ENCODE measurements at places on chromosomes 6 and 20.

GRCh38 chr6:159008656-159009288, 8.8 kb upstream of the RSPH3 start:
- DNase-seq: no peak

- no peak for DNase-seq
These were observed 71.7 kb upstream of the GTSF1L start for GRCh38 chr20:43798291-43799149.

DNA sequence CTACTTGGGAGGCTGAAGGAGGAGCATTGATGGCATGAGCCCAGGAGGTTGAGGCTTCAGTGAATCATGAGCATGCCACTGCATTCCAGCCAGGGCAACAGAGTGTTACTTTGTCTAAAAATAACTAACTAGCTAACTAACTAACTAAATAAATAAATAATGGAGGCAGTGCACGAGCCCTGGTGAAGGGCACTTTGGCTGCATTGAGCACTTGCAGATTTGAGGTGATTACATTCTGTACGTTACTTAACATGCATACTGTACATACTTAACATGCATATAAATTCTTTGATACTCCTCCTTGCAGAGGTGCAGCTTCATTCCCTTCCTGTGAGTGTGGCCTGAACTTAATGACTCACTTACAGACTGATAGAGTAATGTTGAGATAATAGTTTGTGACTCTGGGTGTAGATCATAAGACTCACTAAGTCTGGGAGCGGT, 10.7 kb downstream of the HLA-A start:
- no peak for DNase-seq

GRCh38 chr6:11798538-11798937, 19.9 kb upstream of the ADTRP start:
- DNase-seq: no peak

- no peak for DNase-seq
These were observed 104.9 kb downstream of the TCP11 start for GRCh38 chr6:35036059-35036827.

- peak; percentile 91 for DNase-seq
These were observed 648.5 kb downstream of the TFAP2A start for GRCh38 chr6:9766240-9766915.

- no peak for DNase-seq
These were observed 22.3 kb upstream of the RSPO3 start for GRCh38 chr6:127096167-127096566.

DNA sequence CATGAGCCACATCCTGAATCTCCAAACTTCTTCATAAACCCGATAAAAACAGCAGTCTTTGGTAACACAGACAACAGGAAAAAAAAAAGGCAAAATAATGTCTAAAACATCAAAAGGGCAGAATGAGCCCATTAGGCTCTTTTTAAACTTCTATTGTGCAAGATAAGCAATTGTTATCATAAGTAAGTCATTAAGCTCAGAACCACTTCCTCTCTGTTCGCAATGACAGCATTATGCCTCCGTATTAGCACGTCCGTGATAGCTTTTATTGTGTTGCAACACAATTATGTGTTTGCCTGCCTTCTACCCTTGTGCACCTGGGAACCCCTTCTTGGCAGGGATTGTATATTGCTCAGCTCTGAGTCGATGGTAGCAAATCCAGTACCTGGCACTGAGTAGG, 147.1 kb downstream of the LRFN2 start:
- no peak for DNase-seq

DNA sequence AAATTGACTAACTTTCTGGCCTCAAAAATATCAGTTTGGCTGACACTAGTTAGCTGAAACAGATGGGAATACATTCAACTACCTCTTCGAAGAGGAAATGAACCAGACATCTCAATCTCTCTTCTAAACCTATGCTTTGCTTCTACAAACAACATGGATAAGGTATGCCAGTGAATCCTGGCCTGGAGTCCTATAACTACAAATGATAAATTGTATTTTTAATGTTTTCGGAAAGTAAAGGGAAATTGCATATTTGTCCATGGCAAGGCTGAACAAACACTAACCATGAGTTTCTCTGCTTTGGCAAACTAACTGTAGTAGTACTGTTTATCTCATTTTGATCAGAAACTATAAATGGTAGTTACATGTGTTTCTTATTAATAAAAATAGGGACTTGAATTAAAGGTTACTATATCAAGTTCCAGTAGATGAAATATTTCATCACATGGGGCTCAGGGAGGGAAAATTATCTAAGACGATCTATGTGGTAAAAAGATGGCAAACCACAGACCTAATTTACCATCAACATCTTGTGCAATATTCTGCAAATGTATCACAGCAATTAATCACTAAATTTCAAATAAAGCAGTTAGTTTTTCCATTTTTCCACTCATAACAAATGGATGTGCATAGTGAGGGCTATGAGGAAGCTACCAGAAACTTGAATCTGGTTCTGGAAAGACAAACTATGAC, 76.8 kb downstream of the COL12A1 start:
- DNase-seq: no peak

- no peak for DNase-seq
These were observed 77.3 kb upstream of the TMEM244 start for GRCh38 chr6:129938249-129939020.

GRCh38 chr6:137866200-137866913, 702 bp upstream of the TNFAIP3 start:
- DNase-seq: no peak

DNA sequence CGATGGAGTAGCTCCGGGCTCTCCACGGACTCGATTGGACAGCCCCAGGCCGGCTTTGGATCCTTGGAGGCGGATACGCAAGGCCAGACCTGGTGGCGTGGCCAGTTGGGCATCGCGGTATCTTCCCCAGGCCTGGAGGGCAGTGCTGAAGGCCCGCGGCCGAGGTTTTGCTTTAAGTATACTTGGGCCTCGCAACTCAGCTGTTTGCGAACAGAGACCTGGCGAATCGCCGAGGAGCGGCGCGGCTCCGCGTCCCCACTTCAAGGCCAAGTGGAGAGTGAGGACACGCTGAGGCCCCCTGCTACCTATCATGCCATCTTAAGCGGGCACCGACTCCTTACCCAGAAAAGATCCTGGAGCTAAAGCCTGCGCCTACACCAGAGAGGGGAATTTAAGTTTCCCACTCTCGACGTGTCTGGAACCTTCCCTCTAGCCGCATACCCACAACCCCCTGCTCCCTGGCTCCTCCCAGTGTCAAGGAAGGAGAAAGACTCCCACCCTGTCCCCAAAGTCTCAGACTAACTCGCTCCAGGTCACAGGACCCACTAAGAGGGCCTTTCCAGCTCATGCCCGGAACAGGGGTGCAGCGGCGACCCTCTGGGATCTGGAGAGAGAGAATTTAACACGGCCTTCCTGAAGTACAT, 4.1 kb downstream of the LINC00237 start:
- no peak for DNase-seq

DNA sequence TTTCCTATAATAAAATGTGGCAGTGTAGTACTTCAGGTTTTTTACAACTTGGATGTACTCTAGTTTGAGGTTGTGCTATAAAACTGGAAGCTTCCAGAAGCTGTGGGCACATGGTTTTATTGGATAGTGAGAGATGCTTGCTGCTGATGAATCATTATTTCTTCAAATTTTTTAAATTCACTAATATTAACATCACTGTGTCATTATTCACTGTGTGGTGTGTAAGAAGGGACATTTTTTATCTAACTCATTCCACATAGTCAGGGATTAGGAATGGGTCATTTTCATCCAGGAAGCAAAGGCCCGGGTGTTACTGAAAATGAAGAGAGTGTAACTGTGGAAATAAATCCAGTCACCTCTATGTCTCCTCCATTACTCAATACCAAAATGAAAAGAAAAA, 421.0 kb downstream of the TENT5A start:
- no peak for DNase-seq

DNA sequence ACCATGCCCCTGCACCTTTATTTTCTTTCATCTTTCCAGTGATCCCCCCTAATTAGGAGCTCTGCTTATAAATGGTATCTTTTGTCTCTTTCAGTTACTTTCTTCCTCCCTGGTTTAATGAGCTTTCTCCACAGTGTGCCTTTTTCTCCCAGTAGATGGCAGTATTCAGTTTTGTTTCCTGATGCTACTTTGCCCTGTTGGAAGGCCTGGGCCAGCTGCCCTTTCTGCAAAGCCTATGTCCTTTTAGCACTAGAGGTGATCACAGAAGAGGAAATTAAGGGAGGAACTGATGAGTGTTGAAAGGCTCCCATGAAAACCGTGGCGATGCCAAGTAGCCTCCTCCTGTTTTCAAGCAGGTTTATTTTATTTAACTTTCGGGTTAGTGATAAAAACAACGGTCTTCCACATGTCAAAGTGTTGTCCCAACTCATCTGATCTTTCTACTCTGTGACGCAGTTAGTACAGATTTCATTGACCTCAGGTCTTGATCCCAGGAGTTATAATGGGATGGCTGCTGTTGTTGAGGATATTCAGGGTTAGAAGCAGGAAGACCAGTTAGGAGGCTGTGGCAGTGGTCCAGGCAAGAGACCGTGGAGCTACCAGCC, 184.2 kb upstream of the BMP2 start:
- peak; percentile 50 for DNase-seq

DNA sequence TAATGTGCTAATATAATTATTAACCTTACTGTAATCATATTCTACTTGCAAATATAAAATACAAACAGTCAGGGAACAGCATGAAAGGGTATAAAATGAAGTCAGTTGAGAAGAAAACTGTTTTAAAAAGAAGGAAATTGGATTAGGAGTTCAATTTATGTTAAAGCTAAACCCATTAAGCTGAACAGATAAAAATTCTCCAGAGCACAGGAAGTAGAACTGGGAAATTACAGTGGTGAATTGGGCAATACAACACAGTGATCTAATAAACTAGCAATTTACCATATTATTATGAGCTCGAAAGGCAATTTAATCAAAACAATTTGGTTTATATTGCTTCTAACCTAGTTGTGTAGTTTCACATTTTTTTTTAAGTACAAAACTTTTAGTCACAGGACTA, 407.4 kb upstream of the RGS17 start:
- DNase-seq: no peak

GRCh38 chr6:99609905-99610489, 3.4 kb downstream of the PRDM13 start:
- DNase-seq: no peak

GRCh38 chr20:60056407-60057122, 98.3 kb downstream of the CDH26 start:
- DNase-seq: no peak

DNA sequence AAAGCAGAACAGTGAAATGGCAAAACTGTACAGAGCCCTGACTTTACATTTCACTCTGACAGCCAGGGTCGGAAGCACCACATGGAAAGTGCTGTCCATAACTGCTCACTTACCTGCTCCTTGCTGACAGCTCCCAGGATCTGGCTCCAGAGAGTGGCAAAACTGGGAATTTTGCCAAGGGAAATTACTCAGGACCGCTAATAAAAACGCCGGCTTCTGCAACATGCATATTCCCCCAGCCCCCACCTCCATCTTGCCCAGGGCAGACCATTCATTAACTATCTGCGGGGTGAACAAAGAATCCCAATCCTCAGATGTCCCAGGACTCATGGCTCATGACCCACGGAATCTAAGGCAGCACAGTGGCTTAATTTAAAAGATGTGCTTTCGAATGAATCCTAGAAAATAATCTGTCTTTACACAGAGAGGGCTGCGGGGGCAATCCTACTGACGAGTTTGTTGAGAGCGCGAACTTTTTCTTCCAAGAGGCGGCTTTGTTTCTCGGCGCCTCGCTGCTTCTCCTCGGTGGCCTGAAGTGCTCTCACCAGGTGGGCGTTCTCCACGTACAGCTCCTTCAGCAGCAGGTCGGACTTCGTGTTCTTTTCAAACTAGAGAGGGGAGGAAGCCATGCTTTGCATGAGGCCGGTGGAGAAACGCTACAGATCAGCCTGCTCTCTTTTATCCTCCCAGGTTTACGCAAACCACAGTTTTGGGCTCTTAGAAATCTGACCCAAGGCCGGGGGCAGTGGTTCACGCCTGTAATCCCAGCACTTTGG, 45.8 kb downstream of the GINS1 start:
- DNase-seq: peak; percentile 11
